ENCODE measurements at places on chromosomes 13 and 19.

DNA sequence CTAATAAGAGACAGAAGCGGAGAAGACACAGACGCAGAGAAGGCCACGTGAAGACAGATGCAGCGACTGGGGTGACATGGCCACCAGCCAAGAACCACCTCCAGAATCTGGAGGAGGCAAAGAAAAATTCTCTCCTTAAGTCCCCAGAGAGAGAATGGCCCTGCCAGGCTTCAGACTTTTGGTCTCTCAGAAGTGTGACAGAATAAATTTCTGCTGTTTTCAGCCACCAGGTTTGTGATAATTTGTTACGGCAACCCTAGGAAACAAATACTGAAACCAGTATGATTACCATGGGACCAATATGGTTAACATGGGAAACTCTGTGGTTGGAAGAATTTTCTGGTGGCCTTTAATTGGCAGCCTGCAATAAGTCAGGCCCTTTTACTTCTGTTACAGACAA is 63.9 kb upstream of the DOCK9 start:
- no peak for DNase-seq

DNA sequence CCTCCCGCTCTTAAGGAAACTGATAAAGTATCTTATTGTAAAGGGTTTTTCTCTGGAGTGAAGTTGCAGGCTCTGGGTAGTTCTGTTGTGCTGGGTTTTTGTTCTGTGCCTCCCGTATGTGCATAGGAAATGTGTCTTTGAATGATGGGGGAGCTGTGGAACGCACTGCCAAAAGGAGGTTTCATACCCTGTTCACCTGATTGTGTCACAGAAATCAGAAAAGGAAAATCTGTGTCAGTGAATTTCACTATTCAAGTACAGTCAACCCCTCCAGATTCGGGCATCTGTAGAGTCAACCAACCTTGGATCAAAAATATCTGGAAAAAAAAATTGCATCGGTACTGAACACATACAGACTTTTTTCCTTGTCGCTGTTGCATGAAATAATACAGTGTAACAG is 127.8 kb downstream of the MRPL57 start:
- no peak for DNase-seq

DNA sequence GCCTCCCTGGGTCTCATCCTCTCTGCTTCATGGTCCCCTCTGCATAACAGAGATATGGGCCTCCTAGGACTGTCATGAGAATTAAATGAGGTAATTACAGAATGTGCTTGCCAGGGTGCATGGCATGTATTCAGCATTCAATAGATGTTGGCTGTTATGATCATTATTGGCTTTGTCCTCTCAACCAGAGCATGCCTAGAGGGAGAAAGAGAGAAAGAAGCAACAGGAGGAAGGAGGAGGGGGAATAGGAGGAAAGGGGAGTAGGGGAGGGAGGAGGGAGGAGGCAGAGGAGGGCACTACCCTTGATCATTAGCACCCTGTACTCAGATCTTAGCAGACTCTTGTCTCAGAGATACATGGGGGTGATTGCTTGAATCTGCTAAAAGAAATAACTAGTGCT is 41.0 kb upstream of the SIAH3 start:
- DNase-seq, result no peak

- DNase-seq, result no peak
Measured at GRCh38 chr13:59461411-59461810, 702.3 kb downstream of the DIAPH3 start.

- no peak for DNase-seq
Measured at GRCh38 chr19:17725422-17726078, 6.3 kb downstream of the MAP1S start.

DNA sequence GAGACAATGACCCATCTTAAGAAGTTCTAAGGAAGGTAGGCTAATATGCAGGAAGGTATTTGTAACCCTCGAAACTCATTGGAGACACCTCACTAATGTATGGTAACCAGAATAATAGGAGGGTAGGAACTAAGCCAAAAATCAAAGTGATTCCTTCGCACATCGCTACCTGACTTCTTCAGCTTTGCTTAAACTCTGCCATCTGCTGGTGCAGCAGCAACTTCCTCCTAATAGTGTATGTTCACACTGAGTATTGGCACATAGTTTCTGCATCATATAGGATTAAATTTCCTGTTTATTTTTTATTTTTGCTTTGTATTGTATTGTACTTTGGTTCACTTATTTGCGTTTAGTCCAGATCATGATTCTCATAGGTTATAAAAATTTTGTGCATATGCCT is 676.2 kb downstream of the GPC5 start:
- no peak for DNase-seq
